ENCODE measurements at places on chromosomes 1 and 21. TPM values are rescaled to one million over a fixed set of nuclear protein-coding genes. Genes with fewer than 3 reads are reported as not detected.

SH2D2A gene
- total RNA-seq, result not detected

KRTAP12-2 gene
- not detected for total RNA-seq

TUT4 gene
- total RNA-seq, result 159 TPM

CEPT1 gene
- 51.0 TPM for total RNA-seq

S100A7A gene
- total RNA-seq, result not detected

CLCA2 gene
- total RNA-seq, result under 0.01 TPM

FMOD gene
- total RNA-seq, result 1.1 TPM

RCAN3 gene
- 10.6 TPM for total RNA-seq

FALEC gene
- total RNA-seq, result 1.1 TPM

FABP3 gene
- 93.1 TPM for total RNA-seq

FAM89A gene
- 6.7 TPM for total RNA-seq

NCAM2 gene
- total RNA-seq, result 82.8 TPM

HLX gene
- 0.31 TPM for total RNA-seq

CYYR1 gene
- 2.3 TPM for total RNA-seq

SLFNL1 gene
- total RNA-seq, result 0.94 TPM

RNF186 gene
- not detected for total RNA-seq

TRIM62 gene
- 2.7 TPM for total RNA-seq

OR6N1 gene
- not detected for total RNA-seq

GUK1 gene
- total RNA-seq, result 91.6 TPM

NBPF4 gene
- 0.16 TPM for total RNA-seq

LAPTM5 gene
- 3.9 TPM for total RNA-seq

VWA1 gene
- total RNA-seq, result 4.1 TPM

PGLYRP3 gene
- not detected for total RNA-seq

KRTAP11-1 gene
- not detected for total RNA-seq

PROX1 gene
- 14.8 TPM for total RNA-seq

OR6F1 gene
- total RNA-seq, result not detected

DIO1 gene
- total RNA-seq, result not detected

MSH4 gene
- 1.6 TPM for total RNA-seq

FNDC10 gene
- 2.7 TPM for total RNA-seq

PDPN gene
- total RNA-seq, result 5.9 TPM

LCE1F gene
- total RNA-seq, result not detected

SCAF4 gene
- 5.5 TPM for total RNA-seq

Measured in occipital lobe (tissue), 3 donors.